CD4-positive, alpha-beta T cell treated with Interleukin-6 at 100 ng/mL for 8 hours (primary cell): ENCODE measurements at places on chromosomes 16 and 17.

DNA sequence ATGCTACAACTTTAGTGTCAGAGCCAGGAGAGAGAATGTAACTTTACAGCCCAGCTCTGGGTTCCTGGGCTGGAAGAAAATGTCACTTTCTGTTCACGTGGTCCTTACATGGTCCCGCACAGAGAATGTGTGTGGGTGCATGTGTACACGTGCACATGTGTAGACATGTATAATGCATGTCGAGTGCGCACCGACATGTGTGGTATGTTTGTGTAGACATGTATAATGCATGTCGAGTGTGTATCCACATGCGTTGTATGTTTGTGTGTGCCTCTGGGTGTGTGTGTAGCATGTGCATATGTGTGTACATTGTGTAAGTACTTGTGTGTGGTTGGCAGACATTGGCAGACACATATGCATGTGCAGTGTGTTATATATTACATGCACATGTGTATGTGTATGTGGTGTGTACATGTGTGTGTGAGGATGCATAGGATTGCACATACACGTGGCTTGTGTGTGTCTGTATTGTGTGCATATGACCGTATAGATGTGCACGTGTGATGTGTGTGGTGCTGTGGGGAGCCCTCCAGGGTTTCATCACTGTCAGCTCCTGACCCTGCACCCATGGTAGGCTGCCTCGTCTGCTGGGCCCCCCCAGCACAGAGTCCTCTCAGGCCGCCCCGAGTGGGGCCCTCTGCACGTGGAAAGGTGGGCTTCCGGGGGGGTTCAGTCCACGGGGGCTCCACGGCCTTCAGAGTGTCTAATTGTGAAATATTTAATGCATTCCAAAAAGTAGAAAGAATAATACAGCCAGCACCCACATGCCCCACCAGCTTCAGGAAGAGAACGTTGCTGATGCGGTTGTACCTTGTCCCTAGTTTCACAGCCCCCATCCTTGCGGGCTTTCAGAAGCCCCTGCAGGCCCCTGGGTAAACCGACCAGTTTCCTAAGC, 214.2 kb upstream of the GSE1 start:
- DNase-seq = no peak

GRCh38 chr17:33689725-33690124, 396.6 kb upstream of the ASIC2 start:
- DNase-seq = no peak

- DNase-seq = no peak
These were observed 1.2 kb upstream of the C17orf99 start for GRCh38 chr17:78144736-78145641.

DNA sequence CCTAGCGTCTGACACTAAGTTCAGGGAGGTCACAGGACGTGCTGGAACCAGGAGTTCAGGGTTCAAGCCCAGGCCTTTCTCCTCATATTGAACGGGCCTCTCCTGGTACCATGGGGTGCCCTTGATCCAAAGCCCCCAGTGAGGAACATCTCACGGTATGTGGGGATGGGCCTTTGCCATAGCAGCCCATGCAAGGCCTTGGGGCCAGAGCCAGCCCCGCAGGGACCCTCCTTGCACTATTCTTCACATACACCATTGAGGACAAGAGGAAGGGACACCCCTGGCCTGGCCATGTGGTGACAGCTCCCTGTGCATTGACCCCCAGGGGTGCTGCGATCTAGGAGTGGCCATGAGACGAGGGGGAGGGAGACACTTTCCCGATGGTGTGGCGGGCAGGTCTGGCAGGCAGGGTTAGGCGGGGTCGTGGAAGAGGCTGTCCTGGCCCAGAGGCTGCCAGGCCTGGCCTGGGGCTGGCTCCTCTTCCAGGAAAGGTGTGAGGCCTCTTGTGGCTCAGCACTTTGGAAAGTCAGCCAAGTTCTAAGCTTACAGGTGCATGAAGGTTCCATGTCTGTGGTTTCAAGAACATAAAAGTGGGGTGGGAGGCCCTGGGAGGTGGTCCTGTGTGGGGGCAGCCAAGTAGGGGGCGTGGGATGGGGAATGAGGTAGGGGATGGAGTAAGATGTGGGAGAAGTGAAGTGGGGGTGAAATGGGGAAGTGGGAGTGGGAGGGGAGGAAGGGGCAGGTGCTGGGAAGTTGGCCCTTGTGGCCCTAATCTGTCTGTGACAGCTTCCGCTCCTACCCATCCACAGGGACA, 88.7 kb upstream of the CBX4 start:
- no peak for DNase-seq

GRCh38 chr16:56211435-56211981, 20.2 kb downstream of the GNAO1 start:
- DNase-seq = no peak

DNA sequence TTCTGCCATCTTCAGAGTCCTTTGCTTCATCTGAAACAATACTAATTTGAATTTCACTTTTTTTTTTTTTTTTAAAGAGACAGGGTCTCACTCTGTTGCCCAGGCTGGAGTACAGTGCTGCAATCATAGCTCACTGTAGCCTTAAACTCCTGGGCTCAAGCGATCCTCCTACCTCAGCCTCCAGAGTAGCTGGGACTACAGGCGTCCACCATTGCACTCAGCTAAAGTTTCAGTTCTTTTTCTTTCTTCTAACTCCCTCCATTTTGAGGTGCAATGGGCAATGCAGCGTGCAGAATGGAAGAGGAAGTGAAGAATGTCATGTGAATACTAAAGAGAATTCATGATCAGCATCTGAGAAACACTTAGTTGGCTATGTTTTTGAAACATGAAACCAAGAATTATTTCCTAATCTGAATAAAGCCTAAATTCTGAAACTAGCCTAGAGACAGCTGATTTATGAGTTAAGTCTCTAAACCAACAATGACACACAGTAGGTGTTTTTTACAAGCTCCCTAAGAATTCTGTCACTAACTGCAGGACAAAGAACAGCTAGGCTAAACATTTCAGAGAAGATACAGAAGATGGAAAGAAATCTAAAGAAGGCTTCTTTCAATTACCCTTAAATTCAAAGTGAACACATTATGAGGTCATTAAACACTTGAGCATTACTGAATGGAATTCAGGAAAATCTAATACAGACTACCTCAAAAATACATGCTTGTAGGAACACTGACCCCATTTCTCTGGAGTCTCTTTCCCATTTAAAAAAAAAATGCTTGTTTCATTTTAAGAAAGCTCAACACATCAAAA, 21.0 kb downstream of the SNN start:
- no peak for DNase-seq

GRCh38 chr17:37478187-37478586, 11.5 kb upstream of the DUSP14 start:
- DNase-seq = no peak

- no peak for DNase-seq
These were observed 8.7 kb upstream of the PRPF8 start for GRCh38 chr17:1693339-1693738.

DNA sequence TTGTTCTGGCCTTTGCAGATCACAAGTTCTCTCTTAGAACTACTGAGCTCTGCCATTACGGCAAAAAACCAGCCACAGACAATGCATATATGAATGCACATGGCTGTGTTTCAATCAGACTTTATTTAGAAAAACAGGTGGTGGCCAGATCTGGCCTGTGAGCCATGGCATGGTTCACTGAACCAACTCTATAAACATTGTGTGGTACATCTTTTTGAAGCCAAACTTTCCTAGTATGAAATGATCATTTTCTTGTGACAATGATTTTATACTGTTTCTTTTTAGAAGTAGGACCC, 65.9 kb upstream of the AMZ2 start:
- no peak for DNase-seq

- no peak for DNase-seq
These were observed 54.1 kb downstream of the VMP1 start for GRCh38 chr17:59761385-59762048.

DNA sequence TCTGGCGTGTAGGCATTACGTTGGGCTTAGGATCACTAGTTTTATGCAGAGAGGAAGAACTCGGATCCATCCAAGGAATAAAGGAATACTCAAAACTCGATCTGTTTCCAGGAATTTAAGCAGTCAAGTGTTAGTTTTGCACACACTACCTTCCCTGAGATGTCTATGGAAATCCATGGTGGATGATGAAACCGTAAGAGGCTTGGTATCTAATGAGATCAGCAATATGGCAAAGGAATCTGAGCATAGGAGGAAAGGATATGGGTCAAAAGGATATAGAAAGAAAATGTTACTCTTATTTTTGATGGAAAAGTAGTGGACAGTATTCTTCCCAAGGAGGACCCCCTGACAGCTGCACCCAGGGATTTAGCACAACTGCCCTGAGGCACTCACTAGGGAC, 59.6 kb downstream of the SMG6 start:
- no peak for DNase-seq

DNA sequence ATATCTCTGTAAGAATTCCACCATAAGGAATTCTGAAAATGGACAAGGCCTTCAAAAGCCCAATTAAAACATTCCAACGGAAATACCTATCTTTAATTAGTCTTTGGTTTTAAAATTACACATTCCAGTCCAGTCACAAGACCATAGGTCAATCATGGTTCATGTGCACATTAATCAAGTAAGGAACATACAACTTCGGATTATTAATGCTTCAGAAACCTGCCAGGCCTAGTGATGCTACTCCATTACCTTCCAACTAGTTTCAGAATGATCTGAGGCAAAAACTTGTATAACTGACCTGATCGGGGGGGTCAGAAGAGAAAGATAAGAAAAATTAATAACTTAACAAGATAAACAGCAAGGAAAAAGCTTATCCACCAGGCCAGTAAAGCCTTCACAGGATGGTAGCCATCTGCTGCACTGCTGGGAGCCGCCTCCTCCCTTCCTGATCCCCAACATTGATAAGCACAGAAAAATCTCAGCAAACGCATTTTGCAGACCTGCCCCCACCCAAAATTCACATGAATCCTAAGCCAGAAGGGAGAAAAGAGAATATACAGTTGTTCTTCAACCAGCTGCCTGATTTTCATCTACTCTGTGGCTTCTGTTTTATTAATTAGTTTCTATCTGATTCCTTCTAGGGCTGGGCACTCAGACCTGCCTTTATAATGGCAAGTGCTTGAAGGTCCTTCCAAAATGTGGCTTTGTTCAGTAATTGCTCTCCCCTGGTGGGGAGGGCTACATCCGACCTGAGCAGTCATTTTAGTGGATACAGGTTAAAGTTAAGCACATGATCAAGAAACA, 6.0 kb downstream of the SDR42E1 start:
- no peak for DNase-seq

DNA sequence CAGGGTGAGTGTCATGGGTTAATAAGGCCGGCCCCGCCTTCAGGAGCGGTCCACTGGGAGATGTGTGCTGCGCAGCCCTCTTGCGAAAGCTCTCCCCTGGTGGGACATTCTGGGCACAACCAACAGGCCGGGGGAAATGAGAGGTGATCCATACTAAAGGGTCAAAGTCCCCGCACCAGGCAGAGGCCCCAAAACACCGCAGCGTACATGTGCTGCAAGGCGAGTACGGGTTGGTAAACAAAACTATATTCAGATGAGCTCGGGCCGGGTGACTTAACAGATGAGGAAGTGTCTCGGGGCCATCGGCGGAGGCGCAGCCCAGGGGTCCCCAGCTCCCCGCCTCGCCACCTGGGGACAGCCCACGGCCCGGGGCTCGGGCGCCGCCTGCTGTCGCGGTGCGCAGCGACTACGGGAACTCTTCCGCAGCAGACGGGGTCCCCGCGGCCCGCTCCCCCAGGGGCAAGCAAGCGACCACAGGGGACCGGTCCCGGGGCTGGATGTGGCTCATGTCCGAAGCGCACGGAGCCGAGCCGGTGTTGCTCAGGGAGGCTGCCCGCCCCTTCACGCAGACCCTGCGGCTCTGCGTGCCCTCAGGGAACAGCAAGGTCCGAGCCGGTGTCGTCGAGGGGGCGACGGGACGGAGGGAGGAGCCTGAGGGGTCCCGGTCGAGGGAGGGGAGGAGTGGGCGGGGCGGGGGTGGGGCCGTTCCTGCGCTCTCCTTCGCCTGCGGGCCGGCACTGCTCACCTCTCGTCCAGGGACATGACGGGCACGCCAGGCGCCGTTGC, at the start of gene RAB37:
Gene RAB37, plus strand, starts transcription at position 744 of the 786 bp plus-strand sequence. Its CDS starts 17 bp downstream, at position 761.
- peak; percentile 40 for DNase-seq

DNA sequence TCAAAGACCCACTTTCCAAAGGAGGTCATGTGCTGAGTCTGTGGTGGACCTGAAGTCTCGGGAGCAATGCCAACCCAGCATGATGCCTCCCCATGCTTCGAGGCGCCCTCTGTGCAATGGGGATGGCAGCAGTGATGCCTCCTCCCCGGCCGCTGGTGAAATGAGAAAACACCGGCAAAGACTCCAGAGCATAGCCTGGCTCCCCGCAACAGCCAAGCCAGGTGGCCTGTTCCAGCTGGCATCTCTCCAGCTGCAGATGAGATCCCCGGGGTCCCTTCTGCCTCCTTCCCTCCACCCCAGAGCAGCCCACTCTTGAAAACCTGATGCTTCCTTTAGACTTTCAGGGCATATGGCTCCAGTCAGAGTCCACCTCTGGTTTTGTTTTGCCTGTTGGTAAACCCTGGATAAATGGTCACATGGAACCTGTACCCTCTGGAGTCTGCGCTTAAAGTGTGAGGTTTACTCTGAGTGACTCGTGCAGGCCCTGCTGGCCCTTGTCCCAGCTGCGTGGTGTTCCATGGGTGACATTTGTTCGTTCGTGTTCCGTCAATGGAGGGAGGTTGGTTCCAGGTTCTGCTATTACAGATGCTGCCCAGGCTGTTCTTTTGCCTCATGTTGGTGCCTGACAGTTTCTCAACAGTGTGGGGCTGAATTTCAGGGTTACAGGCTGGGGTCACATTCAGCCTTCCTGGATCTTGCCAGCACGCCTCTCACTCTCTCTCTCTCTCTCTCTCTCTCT, 181.8 kb upstream of the CIBAR2 start:
- no peak for DNase-seq

DNA sequence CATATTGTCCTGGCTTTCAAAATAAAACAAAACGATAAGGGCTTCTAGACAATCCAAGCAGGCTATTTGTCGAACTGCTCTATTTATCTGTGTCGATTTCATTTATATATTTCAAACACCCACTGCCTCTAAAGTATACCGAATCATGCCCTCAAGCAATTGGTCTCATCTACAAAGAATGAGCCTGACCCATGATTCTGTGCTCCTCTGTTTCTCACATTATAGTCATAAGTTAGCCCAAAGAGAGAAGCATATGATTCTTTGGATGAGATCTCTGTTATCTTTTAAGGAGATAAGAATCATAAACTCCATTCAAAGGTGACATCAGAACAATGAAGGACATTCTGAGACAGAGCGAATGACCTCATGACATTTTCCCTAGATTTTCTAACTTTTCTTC, 191.1 kb downstream of the MAP2K6 start:
- DNase-seq = no peak

- no peak for DNase-seq
These were observed 15.4 kb downstream of the TNS4 start for GRCh38 chr17:40485851-40486521.

- no peak for DNase-seq
These were observed 40.2 kb downstream of the C16orf87 start for GRCh38 chr16:46790599-46791270.
